ENCODE measurements at places on chromosomes 3 and 15.

GRCh38 chr3:156793400-156793799 lies 32.8 kb upstream of the LEKR1 start:
- DNase-seq = no peak

- peak; percentile 76 for DNase-seq
Observed at GRCh38 chr3:9976721-9977709, 9.6 kb downstream of the EMC3 start.

DNA sequence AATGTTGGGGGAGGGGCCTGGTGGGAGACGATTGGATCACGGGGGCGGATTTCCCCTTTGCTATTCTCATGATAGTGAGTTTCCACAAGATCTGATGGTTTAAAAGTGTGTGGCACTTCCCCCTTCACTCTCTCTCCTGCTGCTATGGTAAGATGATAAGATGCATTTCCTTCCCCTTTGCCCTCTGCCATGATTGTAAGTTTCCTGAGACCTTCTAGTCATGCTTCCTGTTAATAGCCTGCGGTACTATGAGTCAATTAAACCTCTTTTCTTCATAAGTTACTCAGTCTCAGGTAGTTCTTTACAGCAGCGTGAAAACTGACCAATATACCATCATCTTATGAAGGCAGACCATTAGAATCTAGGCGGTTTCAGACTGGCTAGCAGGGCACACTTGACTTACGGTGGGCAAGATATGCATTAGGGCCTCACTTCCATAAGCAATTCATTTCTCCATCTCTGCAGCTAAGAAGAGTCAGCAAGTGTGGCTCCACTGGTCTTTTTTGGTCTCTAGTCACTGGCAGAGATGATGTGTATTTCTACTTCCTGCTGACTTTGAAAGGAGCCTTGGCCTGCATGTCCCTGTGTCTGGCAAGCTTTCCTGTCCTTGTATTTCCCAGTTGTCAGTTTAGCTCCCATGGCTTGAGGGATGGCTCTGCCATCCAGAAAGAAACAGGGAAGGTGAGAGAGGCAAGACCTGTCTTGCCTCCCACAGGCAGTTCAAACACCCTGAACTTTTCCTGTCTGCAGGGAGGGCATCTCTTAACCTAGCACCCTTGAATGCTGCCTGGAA lies 109.0 kb upstream of the ADAMTS9 start:
- DNase-seq = no peak

DNA sequence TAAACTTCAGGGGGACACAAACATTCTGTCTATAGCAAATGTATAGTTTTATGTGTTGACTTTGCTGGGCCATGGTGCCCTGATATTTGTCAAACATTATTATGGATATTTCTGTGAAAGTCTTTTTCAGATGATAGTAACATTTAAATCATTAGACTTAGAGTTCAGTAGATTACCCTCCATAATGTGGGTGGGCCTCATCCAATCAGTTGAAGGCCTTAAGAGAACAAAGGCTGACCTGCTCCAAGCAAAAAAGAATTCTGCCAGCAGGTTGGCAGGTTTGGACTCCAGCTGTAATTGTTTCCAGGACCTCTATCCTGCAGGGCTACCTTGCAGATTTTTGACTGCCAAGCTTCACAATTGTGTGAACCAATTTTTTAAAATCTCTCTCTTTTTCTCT lies 1250.9 kb downstream of the ROBO1 start:
- no peak for DNase-seq

DNA sequence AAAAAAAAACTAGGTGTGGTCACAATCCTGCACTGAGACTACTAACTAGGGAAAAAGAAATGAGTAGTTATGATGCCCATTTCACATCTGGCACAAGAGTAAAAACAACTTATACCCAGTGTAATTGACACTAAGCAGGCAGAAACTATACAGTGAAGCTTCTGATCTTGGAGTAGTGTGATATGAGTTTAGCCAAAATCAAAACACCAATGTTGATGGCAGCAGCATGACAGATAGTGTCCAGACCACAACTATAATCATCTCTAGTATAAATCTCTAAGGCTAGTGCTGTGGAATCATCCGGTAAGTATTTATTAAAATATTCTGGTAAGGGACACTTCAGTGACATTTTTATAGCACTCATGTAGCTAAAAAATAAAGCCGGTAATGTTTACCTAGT lies 108.5 kb upstream of the EPHA6 start:
- DNase-seq = no peak

- DNase-seq = peak; percentile 76
Observed at GRCh38 chr15:85047271-85047948, 65.8 kb downstream of the PDE8A start.

GRCh38 chr3:16382845-16383244 lies 117.8 kb downstream of the OXNAD1 start:
- DNase-seq = no peak

DNA sequence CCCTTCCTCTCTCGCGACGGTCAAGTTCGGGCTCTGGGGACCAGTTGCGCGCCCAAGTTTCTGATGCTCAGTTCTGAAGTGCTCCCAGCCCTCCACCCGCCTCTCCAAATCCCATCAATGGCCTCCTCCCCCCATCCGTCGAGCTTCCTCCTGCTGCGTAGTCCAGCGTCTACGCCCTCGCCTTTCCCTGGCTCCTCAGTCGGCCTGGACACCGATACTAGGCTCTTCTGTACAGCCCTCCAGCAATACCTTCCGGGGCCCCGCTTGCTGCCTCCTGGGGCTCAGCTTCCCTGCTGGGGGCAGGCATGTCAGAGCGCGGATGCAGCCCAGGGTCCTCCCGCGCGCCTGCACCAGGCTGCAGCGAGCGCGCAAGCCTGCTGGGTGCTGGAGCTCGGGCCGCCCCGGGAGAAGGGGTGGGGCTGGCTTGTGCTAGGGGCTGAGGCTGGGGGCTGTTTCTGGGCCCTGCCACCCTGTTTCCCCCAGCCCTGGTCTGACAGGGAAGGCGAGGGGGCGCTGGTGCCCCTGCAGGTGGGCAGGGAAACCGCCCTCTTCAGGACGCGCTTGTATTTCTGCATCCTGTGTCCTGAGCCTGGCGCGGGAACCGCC lies 353.3 kb upstream of the SUCLG2 start:
- no peak for DNase-seq

DNA sequence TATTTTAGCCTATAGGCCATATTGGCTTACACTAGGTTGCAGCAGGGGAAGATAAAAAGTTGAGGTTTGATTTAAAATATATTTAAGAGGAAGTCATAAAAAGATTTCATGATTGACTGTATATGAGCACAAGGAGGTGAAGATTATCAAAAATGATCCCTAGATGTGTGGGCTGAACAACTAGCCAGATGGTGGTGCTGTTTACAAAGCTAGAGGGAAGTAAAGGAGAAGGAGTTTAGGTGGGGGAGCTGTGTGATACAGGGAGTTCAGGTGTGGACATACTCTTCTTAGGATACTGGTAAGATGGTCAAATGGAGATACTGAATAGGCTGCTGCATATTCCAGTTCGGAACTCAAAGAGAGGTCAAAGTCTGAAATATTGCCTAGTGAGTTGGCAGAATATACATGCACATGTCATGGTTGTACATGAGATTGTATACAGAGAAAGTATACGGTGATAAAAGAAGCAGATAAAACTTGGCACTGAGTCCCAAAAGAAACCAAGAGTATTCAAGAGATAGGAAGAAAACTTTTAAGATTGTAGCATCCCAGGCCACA lies 727.8 kb downstream of the NLGN1 start:
- DNase-seq = peak; percentile 35

- DNase-seq = no peak
Observed at GRCh38 chr15:24607636-24608035, 67.9 kb upstream of the NPAP1 start.

DNA sequence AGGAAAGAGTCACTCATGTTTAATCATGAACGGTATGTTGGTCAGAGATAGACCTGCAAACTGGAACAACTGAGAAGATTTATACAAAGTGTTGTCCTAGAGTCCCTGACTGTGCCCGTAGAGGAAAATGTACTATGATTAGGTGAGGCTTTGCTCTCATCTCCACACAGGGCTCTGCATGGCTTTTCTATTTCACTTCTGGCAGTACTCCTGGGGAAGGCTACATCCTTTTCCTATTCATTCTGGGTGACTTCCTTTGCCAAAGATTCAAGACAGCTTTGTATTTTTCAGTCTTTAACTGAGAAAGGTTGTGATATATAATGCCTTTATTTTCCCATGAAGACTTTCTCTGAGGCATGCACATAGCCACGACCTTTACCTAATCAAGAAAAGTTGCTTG lies 414.7 kb downstream of the ZBTB20 start:
- DNase-seq = no peak

DNA sequence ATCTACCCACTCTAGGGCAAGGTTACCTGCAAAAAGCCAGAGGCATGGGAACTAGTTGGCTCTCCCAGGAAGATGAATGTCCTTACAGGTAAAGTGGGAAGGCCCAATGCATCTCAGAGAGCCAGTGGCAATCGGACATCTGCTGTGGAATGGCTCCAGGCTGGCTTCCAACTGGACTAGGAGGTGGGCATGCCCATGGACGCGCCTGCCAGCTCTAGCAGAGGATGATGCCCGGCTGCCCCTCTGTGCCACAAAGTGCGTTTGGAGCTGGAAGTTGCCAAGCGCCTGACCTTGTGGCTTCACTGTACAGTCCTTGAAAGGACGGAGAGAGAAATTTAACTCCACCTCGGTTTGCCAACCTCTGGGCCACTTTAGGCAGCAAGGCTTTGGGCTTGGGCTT lies 84.4 kb downstream of the NR2F2 start:
- no peak for DNase-seq

DNA sequence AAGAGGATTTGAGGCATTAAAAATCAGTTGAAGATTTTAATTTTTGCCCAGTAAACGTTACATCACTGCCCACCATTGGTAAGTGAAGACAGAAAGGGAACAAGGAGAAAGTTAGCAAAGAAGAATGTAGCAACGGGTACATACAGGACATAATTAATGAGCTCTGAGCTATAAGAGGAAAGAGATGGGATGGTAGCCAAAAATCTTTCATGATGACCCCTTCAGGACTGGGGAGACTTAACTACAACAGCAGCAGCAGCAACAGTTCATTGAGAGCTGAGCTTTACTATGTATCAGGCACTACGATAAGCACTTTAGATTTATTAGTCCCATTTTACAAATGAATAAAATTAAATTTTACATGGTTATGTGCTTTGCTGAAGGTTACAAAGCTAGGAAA lies 18.4 kb downstream of the EMC4 start:
- DNase-seq = no peak

DNA sequence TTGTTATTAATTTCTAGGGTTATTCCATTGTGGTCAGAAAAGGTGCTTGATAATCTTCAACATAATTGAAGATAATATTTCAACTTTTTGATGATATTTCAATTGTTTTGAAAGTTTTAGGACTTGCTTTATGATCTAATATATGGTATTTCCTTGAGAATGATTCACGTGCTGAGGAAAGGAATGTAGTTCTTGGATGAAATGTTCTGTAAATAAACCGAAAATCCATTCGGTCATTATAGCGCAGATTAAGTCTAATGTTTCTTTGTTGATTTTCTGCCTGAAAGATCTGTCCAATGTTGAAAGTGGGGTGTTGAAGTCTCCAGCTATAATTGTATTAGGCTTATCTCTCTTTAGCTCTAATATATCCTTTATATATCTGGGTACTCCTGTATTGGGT lies 617.5 kb upstream of the NECTIN3 start:
- DNase-seq = no peak

GRCh38 chr3:24151594-24151993 lies 206.5 kb downstream of the NR1D2 start:
- DNase-seq = no peak

DNA sequence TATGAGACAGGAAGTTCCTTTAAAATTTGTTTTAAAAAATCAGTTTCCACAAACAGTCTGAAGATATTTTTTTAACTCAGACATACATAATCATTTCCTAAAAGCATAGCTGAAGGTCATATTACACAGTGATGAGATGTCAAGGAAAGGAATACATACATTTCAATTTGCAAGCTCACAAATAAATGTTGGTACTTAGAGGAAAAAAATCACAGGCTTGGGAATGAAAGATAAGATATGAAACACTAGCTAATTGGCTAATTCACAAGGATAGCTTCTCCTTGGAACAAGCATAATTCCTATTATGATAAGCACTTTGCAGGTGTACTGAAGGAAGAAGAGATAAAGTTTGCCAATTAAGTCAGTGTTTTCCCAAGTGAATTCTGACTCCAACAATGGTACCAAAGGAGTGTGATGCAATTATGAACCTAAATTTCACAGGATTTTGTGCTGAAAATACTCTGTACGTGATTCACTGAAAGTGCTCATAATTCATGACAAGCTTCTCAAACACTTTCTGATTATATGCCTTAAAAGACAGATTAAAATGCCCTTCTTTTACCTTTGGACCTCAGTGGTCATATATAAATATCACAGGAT lies 112.4 kb downstream of the FRMD5 start:
- no peak for DNase-seq

GRCh38 chr3:59793976-59794375 lies 744.2 kb upstream of the CFAP20DC start:
- no peak for DNase-seq

- DNase-seq = no peak
Observed at GRCh38 chr3:98333989-98334606, 19.6 kb upstream of the OR5K4 start.

- DNase-seq = no peak
Observed at GRCh38 chr15:80614711-80615360, 80.3 kb upstream of the ABHD17C start.

- DNase-seq = no peak
Observed at GRCh38 chr3:111610612-111611054, 15.5 kb upstream of the ZBED2 start.

GRCh38 chr15:101108791-101109190 lies 143.1 kb downstream of the CHSY1 start:
- DNase-seq = no peak

- DNase-seq = no peak
Observed at GRCh38 chr15:56459096-56459495, 5.8 kb downstream of the MNS1 start.

DNA sequence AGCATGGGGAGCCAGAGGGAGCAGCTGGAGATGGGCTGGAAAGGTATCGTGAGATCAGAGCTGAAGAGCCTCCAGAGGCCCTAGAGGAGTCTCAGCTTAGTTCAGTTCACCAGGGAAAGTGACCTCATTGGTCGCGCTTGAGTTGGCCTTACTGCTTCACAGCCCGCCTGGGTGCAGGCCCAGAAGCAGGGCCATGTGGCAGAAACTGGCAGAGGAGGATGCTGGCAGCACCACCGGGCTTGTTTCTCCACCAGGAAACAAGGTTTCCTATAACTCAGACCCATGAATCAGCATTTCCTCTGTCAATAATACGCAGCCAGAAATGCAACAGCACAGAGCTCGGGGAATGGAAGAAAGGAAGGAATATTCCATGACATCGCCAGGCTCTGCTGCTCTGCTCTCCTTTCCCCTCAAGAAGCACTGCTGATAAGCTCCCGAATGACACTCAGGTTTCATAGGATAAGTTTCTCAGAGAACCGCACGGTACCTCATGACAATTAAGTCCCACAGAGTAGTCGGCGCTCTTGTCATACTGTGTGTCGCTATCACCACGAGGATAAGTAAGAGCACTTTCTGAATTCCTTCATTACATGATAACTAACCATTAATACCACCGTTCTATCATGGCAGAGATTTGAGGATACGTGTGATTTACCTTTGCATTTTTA lies 147.1 kb upstream of the LPP start:
- no peak for DNase-seq

DNA sequence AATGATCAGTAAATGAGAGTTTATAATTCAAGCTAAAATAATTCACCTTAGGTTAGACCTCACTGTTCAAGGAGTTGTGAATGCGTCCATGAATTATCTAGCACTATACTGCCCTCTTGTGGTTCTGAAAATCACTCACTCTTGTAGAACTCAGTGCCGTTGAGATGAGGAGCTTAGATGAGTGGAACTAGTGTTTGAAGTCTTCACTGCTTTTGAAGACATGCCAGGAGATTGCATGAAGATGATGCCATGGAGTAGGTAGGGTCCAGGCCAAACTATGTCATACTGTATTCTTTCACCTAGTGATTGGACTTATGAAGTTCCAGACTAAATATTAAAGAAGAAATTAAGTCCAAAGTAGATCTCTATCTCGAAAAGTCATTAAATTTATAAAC lies 28.8 kb downstream of the LYSMD4 start:
- peak; percentile 60 for DNase-seq
